ENCODE measurements at places on chromosomes 6 and 20.

GRCh38 chr6:35980991-35981645 lies 43.3 kb downstream of the SLC26A8 start:
- no peak for DNase-seq

DNA sequence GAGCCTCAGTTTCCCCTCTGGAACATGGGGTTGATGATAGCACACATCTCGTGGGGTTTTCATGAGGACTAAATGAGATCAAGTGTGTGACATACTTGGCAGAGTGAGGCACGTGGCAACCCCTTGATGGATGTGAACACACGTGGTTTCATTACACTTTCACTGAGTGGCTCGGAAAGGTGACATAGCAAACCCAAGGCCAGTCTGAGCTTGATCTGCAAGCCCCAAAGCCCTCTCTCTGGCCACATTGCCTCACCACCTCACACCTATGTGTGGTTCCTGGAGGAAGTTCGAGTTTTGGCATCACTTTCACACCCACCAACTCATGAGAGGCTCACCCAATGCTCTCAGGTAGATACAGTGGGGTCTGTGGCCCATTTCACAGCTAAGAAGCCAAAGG lies 60.0 kb downstream of the CPNE5 start:
- DNase-seq = no peak

DNA sequence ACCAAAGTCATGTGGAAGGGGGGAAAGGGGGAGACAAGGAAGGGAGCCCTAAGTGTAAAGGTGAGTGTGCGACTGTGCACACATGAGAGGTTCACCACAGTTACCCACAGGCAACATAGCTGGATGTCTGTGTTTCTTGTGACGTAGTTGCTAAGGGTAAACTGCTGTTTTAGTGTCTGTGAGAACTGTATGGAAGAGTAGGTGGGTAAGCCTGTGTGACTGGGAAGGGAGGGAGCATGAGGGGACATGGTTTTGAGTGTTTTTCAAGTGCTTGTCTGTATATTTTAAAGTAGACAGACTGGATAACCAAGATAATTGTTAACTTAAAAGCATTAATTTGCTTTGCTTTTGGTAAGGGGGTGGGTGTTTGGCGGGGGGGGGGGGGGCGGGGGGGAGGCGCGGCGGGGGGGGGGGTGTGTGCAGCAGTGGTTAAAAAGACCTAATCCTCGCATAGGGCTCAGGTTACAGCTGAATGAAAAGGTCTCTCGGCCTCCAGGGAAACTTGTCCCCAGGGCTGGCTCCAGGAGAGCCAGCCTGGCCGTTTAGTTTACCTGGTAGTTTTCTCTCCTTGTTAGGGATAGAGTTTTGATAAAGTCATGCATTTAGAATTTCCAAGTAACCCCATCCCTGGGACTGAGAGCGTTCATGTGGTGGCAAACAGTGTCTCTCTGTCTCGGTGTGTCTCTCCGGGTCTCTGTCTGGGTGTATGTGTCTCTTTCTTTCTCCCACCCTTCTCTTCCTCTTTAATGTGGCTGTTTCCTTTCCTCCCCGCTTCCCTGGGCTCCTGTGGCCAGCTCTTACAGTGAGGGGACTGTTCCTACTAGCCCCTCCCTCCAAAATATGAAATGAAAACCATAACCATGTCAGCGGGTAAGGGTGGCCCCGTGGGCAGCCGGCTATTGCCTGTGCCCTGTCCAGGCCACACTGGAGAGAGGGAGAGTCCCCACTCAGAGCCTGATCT lies 3.4 kb downstream of the SCUBE3 start:
- no peak for DNase-seq

GRCh38 chr6:12351672-12352071 lies 61.5 kb downstream of the EDN1 start:
- DNase-seq = no peak

GRCh38 chr6:33577106-33577535 lies 3.0 kb downstream of the BAK1 start:
- no peak for DNase-seq

GRCh38 chr20:39716796-39717341 lies 754.7 kb downstream of the DHX35 start:
- no peak for DNase-seq

- no peak for DNase-seq
Measured at GRCh38 chr6:111952821-111953540, 79.7 kb upstream of the FYN start.

- no peak for DNase-seq
Measured at GRCh38 chr20:15643713-15644112, 929.5 kb downstream of the KIF16B start.

DNA sequence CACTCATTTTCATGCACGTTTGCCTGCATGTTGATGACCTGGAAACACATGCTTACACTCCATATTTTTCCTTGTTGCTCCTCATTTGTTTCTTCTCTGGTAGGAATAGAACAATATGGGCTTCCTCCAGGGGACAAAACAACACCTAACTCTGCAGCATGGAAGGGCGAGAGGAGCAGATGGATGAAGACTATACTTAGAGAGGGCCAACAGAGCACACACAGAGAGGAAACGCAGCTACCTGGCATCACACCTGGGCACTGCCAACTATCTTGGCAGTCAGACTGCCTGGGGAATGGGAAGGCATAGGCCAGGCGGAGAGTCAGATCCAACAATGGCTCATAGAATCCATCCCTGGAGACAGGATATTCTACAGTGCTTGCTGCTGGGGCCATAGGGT lies 290.9 kb downstream of the CD83 start:
- no peak for DNase-seq

DNA sequence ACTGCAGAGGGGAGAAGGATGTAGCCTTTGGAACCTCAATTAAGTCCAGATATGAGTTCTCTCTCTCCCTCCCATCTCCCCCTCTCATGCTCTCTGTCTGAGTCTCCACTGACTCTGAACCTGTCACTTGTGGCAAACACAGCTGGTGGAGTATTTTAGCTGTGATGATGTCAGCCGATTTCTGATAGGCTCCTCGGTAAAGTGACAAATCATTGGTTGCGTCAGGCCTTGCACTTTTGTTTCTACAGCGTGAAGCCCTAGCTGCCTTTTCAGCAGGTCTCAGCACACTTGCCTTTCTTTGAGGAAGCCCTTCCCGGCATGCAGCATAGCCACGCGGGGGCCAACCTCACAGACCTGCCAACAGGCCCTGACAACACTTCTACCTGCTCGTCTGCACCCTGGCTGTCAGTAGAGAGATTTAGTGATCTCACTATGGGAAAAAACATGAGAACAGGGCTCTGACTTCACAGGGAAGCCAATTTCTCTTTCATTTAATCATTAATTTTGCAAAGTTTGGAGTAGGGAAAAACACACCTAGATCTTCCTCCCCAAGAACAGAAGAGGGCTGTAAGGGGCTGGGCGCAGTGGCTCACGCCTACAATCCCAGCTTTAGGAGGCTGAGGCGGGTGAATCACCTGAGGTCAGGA lies 84.4 kb downstream of the GMPR start:
- DNase-seq = peak; percentile 94

DNA sequence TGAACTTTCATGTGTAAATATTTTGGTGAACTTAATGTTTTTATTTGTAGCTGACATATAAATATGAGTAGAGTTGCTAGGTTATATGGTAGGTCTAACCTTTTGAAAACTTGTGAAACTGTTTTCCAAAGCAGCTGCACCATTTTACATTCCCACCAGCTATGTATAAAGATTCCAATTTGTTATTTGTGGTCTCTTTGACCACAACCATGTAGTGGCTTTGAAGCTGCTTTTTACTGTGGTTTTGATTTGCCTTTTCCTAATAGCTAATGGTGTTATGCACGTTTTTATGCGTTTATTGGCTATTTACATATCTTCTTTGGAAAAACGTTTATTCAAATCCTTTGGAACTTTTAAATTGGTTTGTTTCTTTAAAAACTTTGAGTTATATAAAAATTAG lies 10.3 kb downstream of the CST3 start:
- DNase-seq = no peak

- no peak for DNase-seq
Measured at GRCh38 chr20:11378252-11378651, 539.4 kb upstream of the BTBD3 start.

GRCh38 chr6:14660806-14661579 lies 543.4 kb downstream of the CD83 start:
- no peak for DNase-seq

DNA sequence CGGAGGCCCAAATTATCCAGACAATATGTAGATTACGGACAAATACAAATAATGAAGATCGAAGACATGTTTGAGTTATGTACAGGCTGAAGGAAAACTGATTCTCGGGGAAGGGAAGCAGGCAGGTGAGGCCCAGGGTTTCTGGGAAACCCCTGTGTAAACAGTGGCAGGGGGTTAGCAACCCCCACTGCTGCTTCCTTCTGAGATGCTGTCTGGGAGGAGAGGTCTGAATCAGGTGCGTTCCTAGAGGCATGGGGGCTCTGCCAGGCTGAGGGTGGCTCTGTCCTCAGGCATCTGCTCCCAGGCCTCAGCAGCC lies 7.2 kb upstream of the MDGA1 start:
- no peak for DNase-seq

DNA sequence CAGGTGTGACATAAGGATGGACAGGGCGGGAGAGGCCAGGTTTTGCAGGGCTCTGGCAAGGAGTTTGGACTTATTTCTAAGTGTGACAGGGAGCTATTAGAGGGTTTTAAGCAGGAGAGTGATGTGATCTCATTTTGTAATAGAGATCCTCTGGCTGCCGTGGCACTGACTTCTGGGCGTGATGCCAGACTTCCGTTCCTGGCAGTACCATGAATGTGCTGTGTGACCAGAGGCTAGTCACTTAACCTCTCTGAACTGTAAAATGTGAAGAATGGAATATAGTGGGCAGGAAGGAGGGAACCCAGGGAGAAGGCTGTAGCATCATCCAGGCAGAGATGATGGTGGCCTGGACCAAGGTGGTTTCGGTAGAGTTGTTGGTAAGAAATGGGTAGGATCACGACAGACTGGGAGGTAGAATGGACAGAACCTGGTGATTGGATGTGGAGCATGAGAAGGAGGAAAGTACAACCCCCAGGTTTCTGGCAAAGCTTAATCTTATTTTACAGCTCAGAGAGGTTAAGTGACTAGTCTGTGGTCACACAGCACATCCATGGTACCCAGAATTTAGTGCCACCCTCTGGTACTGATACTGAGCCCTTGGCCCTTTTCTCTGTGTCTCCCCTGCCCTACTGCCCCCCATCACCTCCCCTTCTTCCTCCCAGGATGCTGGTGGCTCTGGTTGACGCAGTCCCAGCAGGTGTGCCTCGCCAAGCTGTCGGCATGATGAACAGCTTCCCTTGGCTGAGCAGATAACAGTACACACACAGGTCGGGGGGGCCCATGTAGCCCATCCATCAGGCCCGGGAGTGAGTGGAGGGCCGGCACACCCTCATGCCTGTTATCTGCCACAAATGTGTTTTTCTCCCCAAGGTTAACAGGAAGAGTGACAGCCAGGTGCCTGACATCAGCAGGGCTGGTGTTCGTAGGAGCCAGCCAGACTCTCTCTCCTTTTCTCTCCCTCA lies 52.9 kb upstream of the CTNNBL1 start:
- DNase-seq = no peak

GRCh38 chr6:137910843-137911456 lies 43.9 kb downstream of the TNFAIP3 start:
- no peak for DNase-seq

DNA sequence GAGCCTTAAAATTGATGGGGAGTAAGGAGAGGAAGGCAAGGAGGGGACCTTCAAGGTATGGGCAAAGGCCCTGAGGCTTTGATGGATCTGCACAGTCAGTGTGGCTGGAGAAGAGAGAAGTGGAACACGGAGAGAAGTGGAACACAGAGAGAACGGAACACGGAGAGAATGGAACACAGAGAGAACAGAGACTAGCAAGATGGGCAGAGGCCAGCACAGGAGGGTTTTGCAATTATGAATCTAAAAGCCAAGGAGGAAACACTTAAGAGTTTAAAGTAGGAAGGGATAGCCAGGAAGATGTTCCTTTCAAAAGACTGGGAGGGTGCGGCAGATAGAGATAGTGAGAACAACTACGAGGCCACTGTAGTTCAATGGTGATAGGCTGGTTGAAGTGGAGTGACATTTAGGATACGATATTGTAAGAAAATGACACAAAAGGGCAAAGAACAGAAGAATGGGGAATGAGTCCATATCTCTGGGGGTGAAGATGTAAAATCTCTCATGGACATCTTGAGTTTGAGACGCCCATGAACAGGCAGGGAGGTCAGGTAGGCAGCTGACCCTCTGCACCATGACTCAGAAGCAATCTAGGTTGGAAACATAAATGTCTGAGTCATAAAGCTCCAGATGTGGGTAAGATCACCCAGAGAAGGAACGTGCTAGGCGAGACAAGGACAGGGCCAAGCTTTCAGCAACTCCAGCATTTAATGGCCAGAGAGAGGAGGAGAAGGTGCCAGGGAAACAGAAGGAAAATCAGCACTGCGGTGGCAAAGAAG lies 25.4 kb downstream of the ZMYND8 start:
- DNase-seq = no peak

DNA sequence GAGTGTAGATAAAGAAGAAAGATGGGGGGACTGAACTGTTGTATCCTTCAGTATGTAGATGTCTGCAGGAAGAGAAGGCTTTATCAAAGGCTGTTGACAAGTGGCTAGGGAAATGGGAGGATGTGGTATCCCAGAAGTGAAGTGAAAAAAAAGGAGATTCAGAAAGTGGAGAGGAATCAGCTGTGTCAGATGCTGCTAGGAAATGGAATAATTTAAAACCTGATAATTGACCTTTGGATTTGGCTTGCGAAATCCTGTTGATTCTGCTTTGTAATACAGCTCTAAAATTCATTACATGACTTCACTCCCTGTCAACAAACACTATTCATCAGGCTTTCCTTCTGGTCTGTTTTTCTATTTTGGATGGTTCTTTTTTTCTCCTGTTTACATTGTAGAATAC lies 41.7 kb downstream of the PHF3 start:
- DNase-seq = no peak

GRCh38 chr20:61328911-61329558 lies 77.0 kb downstream of the CDH4 start:
- DNase-seq = no peak

GRCh38 chr20:50303573-50304500 lies 113.2 kb downstream of the CEBPB start:
- DNase-seq = peak; percentile 24

GRCh38 chr20:58102744-58103516 lies 125.5 kb downstream of the ANKRD60 start:
- no peak for DNase-seq

DNA sequence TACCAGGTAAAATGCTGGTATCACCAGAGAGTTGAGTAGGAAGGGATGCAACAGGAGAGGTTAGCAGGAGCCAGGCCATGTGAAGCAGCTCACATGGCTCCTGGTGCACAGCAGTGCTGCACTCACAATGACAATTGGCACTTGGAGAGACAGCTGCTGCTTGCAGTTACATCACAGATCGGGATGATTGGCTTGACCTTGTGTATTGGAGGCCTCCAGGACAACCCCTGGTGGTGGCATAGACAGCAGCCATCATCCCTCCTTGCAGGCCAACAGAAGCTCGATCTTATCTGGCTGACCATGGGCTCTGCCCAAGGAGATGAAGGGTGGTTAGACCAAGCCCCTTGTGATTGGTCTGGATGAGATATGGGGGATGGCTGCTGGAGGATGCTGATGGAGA lies 73.0 kb downstream of the EYA2 start:
- DNase-seq = peak; percentile 61

GRCh38 chr6:44575644-44576043 lies 188.1 kb downstream of the CDC5L start:
- DNase-seq = no peak

Measured in NCI-H1694 treated with DMSO at 0.1 percent for 48 hours (cell line).